RWPE2 (cell line): ENCODE measurements at places on chromosomes 1 and 21.

- no peak for DNase-seq
These were observed 24.3 kb downstream of the UBE2Q1 start for GRCh38 chr1:154533952-154534844.

GRCh38 chr1:52364235-52364839 lies 1.7 kb downstream of the CC2D1B start:
- DNase-seq = no peak

DNA sequence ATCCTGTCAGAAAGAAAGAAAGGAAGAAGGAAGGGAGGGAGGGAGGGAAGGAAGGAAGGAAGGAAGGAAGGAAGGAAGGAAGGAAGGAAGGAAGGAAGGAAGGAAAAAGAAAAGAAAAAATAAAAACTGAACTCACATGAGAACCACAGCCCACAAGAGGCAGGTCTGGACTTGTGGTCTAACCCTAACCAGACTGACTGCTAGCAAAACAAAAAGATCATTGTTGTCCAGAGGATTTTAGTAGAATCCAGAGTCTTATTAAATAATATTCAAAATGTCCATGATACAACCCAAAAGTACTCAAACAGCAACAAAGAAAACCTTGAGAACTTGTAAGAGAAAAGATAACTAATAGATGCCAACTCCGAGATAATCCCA lies 4.7 kb upstream of the ITGB2 start:
- no peak for DNase-seq

GRCh38 chr1:29975036-29975694 lies 738.8 kb downstream of the PTPRU start:
- DNase-seq = no peak

GRCh38 chr21:37073417-37074196 lies 553 bp downstream of the TTC3 start:
- peak; percentile 66 for DNase-seq

DNA sequence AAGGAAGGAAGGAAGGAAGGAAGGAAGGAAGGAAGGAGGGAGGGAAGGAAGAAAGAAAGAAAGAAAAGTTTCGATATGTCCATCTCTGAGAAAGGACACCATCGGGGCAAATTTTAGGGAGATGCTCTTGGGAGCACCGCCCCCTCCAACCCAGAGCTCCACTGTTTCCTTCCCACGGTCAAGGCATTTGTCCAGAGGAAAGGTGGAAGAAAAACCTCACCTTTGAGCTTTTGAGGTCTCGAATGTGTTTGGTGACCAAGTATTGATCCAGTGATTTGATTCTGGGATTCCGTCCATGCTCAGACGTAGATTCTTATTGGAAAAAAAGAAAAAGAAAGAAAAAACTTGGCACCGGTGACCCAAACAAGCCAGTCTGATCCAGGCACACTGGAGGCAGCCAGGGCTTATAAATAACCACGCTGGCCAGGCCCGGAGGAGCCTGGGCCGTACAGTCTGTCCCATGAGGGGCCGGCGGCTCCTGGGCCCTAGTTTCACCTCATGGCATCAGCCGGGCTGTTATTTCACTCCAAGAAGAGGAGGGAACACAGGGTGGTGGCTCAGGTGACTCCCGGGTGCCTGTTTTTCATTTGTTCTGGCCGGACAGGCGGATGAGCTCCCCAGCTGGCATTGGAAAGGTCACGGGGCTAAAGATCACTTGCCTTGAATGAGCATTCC lies 36.1 kb upstream of the SLC25A33 start:
- no peak for DNase-seq

GRCh38 chr1:214638459-214638807 lies 35.4 kb downstream of the CENPF start:
- no peak for DNase-seq
